ENCODE measurements at places on chromosomes 16 and 17. TPM values are rescaled to one million over a fixed set of nuclear protein-coding genes. Genes with fewer than 3 reads are reported as not detected.

B3GNT9 gene
- 7.8 TPM for total RNA-seq

EFNB3 gene
- 0.48 TPM for total RNA-seq

AHSP gene
- total RNA-seq = not detected

CA4 gene
- total RNA-seq = 46.5 TPM

CMTM2 gene
- total RNA-seq = not detected

ANKS3 gene
- total RNA-seq = 33.1 TPM

PSME3 gene
- total RNA-seq = 74.7 TPM

MT1A gene
- total RNA-seq = 672 TPM

TRPV2 gene
- 14.2 TPM for total RNA-seq

ZSCAN10 gene
- not detected for total RNA-seq

SLC22A31 gene
- total RNA-seq = not detected

ANKRD40CL gene
- total RNA-seq = not detected

ATP2A3 gene
- 9.8 TPM for total RNA-seq

ABCC11 gene
- 31.8 TPM for total RNA-seq

HCRT gene
- total RNA-seq = not detected

SLC6A2 gene
- total RNA-seq = 0.66 TPM

NUPR1 gene
- 47.5 TPM for total RNA-seq

ARHGAP23 gene
- total RNA-seq = 25.2 TPM

SSTR5 gene
- total RNA-seq = not detected

HOXB8 gene
- 0.59 TPM for total RNA-seq

COX6A2 gene
- total RNA-seq = not detected

CHST4 gene
- 0.66 TPM for total RNA-seq

TBC1D3I gene
- not detected for total RNA-seq

LRRC3C gene
- total RNA-seq = not detected

DHRS13 gene
- total RNA-seq = 14.2 TPM

SP2 gene
- total RNA-seq = 4.6 TPM

SULT1A4 gene
- total RNA-seq = 15.4 TPM

FN3K gene
- total RNA-seq = 4.5 TPM

CHD9NB gene
- total RNA-seq = 3.3 TPM

TUBB3 gene
- total RNA-seq = 1.6 TPM

SLC47A2 gene
- total RNA-seq = 0.66 TPM

CACNA1H gene
- total RNA-seq = 2.2 TPM

MMP28 gene
- total RNA-seq = 12.3 TPM

MPP2 gene
- total RNA-seq = 7.9 TPM

CTF1 gene
- 4.5 TPM for total RNA-seq

KRT33A gene
- not detected for total RNA-seq

PLCG2 gene
- 24.6 TPM for total RNA-seq

SEZ6L2 gene
- total RNA-seq = 7.2 TPM

SEZ6 gene
- not detected for total RNA-seq

HSF5 gene
- total RNA-seq = 0.32 TPM

RNF112 gene
- 2.9 TPM for total RNA-seq

CTRB1 gene
- total RNA-seq = not detected

KARS1 gene
- 107 TPM for total RNA-seq

YBX2 gene
- 3.0 TPM for total RNA-seq

PTX4 gene
- not detected for total RNA-seq

KRT33B gene
- not detected for total RNA-seq

WFIKKN1 gene
- total RNA-seq = 0.73 TPM

ZFP3 gene
- total RNA-seq = 3.7 TPM

HOXB1 gene
- not detected for total RNA-seq

IRX5 gene
- total RNA-seq = 119 TPM

CACNG1 gene
- total RNA-seq = not detected

MT1G gene
- 48.3 TPM for total RNA-seq

FTO gene
- total RNA-seq = 193 TPM

ARHGDIG gene
- total RNA-seq = 2.3 TPM
